Large intestine (tissue), 12 donors: ENCODE measurements at places on chromosomes 2 and 18.

DNA sequence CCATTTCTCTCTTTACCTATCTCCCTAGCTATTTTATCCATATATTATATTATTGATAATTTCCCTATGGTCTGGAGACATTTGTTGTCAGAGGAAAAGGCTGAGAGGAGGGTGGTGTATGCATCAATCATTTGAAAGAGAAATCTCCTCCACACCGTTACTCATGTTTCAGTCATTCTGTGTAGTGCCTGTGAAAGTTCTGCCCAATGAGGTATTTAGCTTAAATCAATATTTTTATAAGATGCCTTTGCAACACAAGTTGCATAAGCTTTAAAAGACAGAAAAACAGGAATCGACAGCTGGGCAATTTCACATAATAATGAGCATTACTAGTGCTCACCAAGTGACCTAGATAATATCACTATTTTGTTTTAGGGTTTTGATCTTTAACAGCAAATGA, 363.7 kb upstream of the FSIP2 start:
- DNase-seq = no peak

GRCh38 chr2:126761981-126762878, 106.3 kb downstream of the GYPC start:
- no peak for DNase-seq

- DNase-seq = no peak
Measured at GRCh38 chr2:147660680-147661079, 184.1 kb upstream of the ACVR2A start.

DNA sequence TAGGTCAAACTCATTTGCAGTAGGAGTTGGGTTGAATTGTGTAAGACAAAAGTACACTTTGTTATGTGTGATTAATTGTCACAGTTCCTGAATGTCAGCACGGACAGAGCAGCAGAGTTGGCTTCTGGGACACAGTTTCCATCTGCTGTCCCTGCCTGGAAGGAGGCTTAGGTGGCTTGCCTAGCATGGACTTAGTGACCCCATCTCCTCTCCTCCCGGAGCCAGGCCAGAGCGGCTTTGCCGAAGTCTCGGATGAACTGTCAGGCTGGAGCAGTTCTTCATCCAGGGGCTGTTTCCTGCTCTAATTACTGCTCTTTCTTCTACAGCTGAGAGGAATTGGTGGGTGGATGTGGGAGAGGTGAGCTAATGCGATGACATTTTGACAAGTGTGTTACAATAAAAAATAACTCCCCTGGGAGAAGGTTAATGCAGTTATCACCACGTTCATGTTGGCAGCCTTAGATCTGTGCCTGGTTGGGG, 102.0 kb downstream of the SH3RF3 start:
- no peak for DNase-seq

DNA sequence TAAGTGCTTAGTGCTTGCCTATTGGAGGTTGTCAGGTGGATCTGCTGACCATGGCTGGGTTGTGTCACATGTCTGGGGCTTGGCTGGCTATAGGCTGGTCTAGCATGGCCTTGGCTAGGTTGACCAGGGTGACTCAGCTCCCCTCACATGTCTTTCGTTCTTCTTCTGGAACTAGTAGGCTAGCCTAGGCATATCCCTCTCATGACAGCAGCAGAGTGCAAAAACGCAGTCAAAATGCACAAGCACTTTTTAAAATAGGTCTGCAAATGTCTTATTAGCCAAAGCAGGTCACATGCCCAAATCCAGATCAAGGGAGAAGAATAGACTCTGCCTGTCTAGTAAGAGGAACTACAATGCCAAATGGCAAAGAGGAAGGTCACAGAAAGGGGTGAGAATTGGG, 179.7 kb upstream of the ACVR2A start:
- DNase-seq = no peak

DNA sequence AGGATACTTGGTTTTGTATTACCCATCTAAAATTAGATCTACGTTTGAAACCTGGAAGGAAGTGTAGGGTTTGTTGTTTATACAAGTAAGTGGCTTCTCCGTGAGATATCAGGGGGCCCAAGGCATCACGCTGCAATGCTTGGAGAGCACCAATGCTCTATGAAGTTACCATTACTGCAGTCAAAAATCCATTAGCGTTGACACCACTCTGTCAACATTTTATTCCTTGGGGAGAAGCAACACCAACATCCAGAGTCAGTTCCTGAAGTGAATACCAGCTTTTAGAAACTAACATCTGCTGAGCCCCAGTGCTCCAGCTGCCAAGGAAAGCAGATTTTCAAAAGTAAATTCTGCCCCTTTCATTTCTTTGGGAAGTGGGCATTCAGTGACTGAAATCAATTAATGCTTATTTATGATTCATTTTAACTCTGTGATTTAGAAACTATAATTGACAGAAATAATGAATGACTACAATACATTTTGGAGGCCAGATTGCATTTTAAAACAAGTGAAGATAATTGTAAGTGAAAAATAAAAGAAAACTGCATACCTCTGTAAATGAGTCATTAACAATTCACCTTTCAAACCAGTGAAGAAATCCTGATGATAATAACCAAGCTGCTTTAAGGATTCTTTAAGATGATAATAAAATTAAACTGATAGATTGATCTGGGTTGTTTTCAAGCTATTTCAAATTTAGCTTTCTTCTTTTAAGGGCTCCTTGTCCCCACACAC, 30.5 kb downstream of the LRP1B start:
- no peak for DNase-seq

GRCh38 chr2:232457121-232458011, 1.4 kb downstream of the ALPI start:
- DNase-seq = no peak

DNA sequence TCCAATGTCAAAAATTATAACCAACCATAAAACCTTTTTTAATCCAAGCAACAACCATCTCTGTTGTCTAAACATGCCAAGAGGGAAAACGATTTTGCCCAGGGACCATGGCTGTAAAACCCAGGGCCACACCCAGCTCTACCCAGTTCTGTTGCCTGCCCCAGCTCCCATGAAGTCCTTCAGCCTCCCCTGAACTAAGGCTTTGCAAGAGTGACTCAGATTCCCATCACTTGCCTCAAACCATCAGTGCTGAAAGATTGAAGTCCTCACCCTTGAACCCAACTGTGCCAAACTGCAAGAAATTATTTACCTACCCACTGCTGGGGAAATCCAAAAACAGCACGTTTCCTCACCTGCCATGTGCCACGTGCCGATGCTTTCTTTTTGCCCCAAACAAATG, 102.5 kb downstream of the TFCP2L1 start:
- DNase-seq = no peak
